Smooth muscle cell of the brain vasculature (primary cell): ENCODE measurements at places on chromosomes 3 and 15.
A peak's percentile ranks its signal among the peaks of the same experiment; 100 is the strongest.

GRCh38 chr3:4409971-4410573 is 57.0 kb downstream of the SUMF1 start:
- no peak for DNase-seq

- DNase-seq = no peak
These were observed 51.2 kb downstream of the IL20RB start for GRCh38 chr3:137008976-137009375.

DNA sequence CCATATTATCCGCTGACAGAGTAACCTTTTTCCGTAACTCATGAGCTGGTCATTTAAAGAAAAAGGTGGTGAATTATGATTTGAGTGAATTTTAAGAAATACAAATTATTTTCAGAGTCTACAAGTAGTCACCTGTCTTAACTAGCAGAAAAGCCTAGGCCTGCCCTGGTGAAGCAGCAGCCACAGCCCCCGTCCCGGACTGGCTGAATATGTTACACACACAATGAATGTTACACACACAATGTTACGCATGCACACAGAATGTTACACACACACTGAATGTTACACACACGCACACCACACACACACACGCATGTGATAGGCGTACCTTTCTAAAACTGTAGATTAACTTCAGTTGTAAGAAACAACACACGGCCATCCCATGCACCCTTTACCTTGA is 77.8 kb downstream of the VGLL4 start:
- no peak for DNase-seq

- no peak for DNase-seq
These were observed 311.5 kb downstream of the CNTN3 start for GRCh38 chr3:74302969-74303368.

DNA sequence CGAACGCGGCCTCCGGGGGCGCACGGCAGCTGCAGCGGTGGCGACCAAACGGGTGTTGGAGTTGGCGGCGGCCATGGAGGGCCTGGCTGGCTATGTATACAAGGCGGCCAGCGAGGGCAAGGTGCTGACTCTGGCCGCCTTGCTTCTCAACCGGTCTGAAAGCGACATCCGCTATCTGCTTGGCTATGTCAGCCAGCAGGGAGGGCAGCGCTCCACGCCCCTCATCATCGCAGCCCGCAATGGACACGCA is 725 bp downstream of the FEM1B start:
- DNase-seq = no peak

GRCh38 chr3:156378871-156379270 is 176.0 kb downstream of the SSR3 start:
- DNase-seq = no peak

GRCh38 chr3:51276046-51276445 is 109.0 kb upstream of the MANF start:
- no peak for DNase-seq

DNA sequence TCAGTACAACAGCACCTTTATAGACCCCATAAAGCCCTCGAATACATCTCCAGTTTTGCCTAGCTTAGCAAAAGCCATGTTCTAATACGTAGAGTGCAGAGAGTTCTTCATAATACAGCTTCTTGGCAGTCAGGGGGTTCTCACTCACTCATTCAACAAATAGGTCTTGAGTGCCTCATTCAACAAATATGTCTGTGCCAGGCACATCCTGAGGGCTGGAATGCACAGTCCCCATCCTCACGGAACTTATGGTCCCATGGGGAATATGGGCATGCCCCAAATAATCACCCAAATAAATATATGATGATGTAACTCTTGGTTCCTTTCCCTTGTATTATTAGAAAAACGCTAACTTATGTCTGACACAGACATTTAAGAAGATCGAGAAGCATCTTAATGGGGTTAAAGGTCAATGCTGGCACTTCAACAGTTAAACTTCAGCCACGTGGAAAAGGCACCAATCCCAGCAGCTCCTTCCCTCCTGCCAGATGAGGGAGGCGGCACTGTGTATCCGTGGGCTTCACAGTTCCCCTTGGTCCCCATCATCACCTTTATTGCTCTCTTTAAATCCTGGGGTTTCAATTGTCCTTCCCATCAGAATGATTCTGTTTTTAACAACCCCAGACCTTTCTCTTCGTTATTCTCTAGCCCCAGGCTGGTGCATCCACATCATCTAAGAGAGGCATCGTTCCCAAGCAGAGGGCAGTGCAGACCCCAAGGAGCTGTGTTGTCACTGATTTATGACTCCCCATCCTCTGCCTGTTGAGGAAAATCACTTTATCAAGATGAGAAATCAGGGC is 18.9 kb upstream of the SEMA5B start:
- DNase-seq = no peak

DNA sequence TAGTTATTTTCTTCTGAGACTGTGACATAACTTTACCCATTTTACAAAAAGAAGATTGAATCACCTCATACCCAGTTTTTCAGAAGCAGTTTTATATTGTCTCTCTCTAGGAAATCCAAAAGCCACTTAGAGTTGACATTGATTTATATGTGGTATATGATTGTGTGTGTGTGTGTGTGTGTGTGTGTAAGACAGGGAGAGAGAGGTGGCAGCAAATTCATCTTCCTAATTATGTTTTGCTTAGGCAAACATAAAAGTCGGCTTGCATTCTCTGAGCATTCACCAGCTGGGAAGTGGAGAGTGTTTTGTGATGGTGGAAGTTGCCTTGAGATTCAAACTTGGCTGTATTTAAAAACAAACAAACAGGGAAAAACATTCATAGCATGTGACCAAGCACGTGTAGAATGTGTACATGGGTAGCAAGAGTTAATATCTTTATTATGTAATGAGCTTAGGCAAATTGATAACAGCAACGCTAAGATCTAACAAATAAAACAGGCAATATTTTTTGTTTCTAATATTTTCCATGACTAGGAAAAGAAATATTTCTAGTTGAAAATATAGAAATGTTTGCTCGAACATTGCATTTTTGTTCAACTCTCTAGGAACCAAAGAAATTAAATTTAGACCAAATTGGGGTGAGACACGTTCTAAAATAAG is 64.4 kb upstream of the IGF1R start:
- no peak for DNase-seq

DNA sequence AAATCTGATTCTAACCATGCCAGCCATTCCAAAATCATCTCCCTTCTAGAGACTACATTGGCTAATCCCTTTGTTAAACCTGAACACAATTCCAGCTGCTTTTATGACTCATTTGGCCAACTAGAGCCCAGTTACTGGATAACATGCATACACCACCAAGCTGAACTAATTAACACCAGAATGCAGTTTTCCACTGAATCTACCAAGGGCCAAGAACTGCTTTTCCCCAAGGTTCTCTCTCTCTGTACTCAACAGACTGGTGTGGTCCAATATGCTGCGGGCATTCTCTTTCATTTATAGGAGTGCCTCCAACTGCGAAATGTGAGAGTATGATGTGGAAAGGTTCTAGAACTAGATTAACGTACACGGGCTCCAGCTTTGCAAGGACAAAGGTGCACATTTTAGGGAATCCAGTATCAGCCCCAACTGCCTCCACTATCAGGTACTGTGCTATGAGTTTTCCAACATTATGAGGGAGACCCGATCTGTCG is 1.5 kb downstream of the CHSY1 start:
- no peak for DNase-seq

DNA sequence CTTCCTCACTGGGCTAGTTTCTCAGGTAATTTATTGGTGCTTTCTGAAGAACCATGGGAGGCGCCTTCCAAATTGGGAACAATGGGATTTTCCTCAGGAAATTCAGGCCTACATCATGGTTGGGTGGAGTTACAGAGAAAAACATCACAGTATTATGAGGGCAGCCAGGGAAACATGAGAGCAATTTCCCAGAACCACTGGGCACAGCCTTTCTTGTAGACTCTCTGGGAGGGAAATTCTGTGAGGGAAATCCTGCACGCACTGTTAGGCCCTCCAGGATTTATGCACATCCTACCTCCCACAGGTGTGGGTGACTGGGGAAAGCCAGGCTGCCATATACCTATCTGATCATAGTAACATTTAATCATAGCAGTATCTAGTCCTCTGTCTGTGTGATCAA is 13.2 kb downstream of the POPDC2 start:
- no peak for DNase-seq

DNA sequence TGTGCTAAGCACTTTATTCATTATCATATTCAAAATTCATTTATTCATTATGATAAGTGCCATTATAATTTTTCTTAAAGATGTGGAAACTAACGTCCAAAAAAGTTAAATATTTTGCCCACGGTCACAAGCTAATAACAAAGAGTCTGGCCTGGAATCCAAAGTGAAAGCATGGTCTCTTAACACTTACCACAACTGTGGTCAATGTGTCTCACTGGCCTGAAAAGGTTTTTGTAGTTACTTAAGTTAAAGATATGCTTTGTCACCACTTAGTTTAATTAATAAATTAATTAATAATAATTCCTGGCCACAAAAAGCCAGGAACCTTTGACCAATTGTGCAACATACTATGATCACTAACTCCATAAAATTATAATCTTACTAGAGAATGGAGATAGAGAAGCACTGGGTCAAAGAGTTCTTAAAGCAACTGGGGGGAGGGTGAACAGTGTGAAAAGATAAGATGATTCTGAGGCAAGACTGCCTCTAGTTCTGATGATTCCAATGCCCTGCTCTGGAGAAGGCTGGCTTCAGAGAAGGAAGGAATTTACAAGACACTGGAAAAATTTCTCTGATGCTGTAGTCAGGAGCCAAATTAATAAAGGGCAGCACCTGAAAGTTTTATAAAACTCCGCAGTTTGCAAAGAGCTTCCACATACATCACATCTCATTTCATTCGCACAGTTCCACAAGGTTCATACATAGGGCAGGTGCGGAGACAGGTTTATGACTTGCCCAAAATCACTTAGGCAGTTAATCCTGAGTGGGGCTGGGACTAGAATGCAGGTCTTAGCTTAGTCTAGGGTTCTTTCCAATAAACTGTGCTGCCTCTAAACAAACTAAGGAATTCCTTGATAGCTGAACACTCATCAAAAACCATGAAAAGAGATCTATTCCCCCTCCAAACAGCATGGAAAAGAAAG is 32.5 kb downstream of the NPTN start:
- no peak for DNase-seq

DNA sequence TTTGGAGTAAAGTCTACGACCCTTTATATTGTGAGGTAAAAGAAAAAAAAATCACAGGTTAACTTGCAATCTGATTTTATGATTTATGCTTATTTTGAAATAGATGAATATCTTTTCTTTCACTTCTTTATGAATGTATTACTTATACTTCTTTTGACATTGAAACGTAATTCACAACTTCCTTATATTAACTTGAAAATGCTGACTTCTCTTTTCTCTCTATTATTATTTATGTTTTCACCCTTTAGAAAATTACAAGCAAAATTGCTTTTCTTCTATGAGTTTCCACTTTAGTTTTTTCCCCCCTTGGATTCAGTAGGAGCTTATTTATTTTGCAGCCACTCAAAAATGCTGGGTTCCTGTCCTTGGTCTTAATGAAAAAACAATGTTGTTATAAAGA is 25.4 kb downstream of the ACP3 start:
- no peak for DNase-seq

- DNase-seq = no peak
These were observed 24.1 kb upstream of the MRPS22 start for GRCh38 chr3:139319428-139320402.

DNA sequence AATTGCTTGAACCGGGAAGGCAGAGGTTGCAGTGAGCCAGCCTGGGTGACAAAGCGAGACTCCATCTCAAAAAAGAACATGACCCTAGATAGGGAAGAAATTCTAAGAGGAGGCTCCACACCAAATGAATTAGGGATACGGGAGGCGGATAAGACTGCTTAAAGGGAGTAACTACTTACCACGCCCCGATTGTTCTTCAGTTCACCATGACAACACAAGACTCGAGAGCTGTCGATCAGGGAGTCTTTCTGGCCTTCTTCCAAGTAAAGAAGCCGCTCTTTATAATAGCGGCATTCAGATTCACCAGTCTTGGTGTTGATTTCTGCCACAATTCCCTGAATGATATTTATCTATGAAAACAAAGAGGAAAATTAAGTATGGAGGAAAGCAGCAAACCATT is 53.9 kb upstream of the TASOR start:
- DNase-seq = no peak

DNA sequence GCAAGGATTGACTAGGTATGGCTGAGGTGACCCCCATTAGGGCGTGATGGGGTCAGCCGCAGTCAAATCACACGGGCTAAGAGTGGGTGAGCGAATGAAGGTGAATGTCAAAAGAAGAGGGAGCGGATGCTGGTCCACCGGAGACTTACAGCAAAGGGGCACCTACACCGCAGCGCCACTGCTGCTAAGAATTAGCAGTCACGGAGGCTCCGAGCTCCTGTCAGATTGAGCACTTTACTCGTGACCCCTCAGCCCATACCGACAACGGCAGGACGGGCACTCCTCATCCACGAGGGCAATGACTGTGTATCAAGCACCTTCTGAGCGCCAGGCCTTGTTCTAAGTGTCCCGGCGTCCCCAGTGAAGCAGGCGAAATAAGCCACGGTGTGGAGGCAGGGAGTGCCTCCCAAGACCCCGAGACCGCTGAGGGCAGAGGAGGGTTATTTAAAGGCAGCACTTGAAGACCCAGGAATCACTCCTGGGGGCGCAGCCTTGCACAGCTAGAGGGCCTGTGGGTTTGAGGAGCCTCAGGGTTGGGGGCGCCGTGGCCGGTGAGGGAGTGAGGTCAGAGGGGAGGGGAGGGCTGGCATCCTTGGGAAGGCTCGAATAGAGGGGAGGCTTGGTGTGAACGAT is 61.6 kb upstream of the GATA2 start:
- no peak for DNase-seq

DNA sequence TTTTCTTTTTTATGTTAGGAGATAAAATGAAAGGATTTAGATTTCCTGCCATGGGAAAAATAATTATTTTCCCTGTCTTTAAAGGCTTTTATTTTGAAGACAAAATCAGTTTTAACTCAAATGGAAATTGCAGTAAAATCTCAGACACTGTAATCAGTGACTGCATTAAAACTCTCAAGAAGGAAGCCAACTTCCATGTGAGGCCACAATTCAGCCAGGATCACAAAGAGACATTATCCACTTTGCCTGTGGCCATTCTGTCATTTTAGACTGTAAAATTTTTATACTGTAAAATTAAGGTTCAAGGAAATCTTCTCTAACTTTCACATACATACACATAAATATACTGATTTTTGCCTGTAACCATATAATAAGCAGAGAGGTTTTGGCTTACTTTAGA is 304.0 kb downstream of the TIGIT start:
- no peak for DNase-seq

DNA sequence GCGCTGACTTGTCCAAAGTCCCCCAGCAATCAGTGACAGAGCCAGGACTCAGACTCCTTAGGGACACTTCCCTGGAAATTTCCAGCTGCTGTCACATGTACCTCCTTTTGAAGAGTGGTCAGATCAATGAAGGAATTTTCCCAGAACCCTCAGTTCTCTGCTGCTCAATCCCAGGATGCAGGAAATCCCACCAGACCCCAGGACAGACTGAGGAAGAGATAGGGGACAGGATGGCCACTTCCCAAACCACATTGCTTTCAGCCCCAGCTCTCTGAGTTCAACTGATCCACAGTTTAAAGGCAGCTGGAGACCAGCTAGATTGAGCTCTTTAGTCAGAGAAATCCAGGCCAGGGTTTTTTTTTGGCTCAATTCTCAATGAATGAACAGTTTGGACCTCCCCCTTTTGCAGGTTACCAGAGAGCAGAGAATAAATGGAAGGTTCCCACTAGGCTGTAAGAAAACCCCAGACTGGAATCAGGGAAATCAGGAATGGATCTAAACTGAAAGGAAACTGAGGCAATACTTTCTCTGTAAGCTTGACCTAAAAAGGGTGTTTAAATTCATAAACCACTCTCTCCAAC is 1.5 kb downstream of the CYP1A1 start:
- peak; percentile 7 for DNase-seq

GRCh38 chr3:189292667-189293484 is 121.1 kb downstream of the TPRG1 start:
- no peak for DNase-seq

- DNase-seq = no peak
These were observed 27.8 kb upstream of the GOLIM4 start for GRCh38 chr3:168123201-168124176.
